ENCODE measurements at places on chromosomes 4 and X.

GRCh38 chr4:10055871-10056270, 34.6 kb upstream of the SLC2A9 start:
- no peak for DNase-seq

GRCh38 chr4:7063362-7063761, 4.5 kb downstream of the GRPEL1 start:
- no peak for DNase-seq

GRCh38 chr4:72875138-72875537, 194.4 kb downstream of the COX18 start:
- DNase-seq, result no peak

DNA sequence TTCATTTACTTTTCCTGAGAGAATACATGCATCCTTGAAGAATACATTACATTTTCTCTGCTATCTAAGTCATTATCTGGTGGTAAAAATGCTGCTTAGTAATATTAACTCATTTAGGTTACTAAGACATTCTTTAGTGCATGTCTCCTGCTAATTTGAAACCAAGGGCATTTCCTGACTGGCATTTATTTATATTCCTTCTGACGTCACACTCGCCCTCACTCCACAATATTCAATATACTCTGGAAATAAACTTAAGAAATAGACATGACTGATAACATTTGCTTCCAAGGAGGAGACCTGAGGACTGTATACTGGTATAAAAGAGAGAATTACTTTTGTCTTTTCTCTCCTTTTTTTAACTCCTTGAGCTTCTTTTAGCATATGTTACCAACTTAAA, 619.5 kb upstream of the SMIM31 start:
- no peak for DNase-seq

DNA sequence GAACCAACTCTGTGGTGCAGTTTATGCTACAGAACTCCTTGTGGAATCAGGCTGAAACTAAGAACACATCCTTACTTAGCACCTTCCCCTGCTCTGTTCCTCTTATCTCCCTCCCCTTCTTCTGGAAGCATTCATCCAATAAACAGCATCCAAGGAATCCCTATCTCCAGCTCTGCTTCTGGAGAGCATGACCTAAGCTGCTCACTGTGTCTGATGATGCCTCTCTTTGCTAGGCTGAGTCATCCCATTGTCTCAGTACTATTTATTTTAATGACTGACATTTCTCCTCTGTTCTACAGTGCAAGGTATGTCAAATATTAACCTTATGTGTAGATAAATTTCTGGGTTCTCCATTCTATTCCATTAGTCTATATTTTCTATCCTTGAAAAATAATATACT, 71.2 kb downstream of the BEND2 start:
- DNase-seq, result no peak

GRCh38 chr4:22410645-22411247, 105.1 kb downstream of the ADGRA3 start:
- no peak for DNase-seq

DNA sequence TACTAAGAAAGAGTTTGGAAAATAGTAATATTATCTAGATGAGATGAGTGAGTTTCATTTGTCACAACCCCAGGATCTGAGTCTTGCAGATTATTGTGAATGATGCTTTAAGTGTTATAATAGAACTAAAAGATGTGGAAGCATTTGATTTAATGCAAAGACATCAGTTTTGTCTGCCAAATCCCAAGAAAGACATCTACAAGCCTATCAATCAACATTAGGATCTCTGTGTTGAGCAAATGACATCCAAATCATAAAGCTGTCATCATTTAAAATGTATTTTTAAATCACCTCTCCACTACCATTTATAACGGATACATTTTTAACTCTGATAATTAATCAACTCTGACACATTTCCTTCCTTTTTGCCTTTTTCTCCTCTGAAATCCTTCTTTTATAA, 310.8 kb upstream of the SLIT2 start:
- DNase-seq, result no peak

DNA sequence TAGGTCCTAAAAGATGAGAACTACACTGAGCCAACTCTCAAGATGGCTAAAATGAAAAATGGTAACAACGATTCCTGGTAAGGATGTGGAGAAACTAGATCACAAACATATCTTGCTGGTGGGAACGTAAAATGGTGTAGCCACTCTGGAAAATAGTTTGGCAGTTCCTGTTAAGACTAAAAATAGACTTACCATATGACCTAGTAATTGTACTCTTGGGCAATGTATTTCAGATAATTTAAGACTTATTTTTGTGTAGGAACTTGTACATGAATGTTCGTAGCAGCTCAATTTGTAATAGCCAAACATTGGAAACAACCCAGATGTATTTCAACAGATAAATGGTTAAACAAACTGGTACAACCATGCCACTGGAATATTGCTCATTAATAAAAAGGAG, 106.2 kb downstream of the HDAC8 start:
- DNase-seq, result no peak

GRCh38 chrX:30713061-30713525, 59.9 kb downstream of the GK start:
- DNase-seq, result peak; percentile 18

GRCh38 chr4:157895205-157895604, 277.6 kb downstream of the GASK1B start:
- no peak for DNase-seq

DNA sequence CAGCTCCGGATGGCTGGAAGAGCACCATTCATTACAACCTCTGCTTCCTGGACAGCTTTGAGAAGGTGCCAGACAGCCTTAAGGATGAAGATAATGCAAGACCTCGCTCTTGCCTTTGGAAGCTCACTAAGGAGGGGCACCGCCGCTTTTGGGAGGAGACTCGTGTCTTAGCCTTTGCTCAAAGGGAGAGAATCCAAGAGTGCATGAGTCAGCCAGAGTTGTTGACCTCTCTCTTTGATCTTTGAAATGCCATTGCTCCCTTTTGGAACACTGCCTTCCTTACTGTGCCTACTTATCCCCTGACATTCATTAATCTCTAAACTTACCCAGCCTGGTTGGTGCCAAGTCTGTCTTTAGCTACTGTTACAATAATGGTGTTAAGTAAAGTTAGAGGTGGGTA, 1.2 kb downstream of the FOXR2 start:
- no peak for DNase-seq

GRCh38 chr4:104795264-104795939, 300.7 kb upstream of the CXXC4 start:
- DNase-seq, result no peak

DNA sequence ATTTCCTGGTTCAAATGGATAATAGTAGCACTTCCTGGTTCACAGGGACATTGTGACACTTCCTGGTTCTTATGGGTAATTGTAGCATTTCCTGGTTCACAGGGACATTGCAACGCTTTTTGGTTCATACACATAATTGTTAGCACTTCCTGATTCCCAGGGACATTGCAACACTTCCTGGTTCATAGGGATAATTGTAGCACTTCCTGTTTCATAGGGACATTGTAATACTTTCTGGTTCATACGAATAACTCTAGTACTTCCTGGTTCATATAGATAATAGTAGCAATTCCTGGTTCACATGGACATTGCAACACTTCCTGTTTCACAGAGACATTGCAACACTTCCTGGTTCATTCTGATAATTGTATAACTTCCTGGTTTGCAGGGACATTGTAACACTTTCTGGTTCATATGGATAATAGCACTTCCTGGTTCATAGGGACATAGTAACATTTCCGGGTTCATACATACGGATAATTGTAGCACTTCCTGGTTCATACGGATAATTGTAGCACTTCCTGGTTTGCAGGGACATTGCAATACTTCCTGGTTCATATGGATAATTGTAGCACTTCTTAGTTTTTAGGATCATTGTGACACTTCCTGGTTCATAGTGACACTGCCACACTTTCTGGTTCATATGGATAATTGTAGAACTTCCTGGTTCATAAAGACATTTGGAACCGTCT, 61.6 kb upstream of the CD99 start:
- peak; percentile 26 for DNase-seq

DNA sequence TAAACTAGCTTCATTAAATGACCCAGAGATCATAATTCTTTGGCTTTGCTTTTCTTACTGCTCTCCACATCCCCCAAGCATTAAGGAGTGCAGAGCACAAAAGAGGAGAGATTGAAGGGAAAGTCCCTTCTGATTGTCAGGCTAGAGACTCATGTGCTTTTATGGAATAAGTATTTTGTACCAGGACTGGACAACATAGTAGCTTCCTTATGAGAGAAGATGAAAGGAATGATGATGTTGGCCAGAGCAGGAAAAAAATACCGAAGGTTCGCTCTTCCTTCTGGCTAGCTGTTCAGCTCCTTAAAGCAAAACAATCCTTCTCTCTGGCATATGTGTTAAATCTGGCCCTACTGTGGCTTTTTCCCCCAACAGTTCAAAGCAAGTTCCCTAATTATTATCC, 53.1 kb downstream of the HOPX start:
- DNase-seq, result no peak

GRCh38 chr4:6270636-6271121, 1.0 kb downstream of the WFS1 start:
- no peak for DNase-seq

- no peak for DNase-seq
Measured at GRCh38 chrX:71095981-71096759, 519 bp downstream of the FOXO4 start.

DNA sequence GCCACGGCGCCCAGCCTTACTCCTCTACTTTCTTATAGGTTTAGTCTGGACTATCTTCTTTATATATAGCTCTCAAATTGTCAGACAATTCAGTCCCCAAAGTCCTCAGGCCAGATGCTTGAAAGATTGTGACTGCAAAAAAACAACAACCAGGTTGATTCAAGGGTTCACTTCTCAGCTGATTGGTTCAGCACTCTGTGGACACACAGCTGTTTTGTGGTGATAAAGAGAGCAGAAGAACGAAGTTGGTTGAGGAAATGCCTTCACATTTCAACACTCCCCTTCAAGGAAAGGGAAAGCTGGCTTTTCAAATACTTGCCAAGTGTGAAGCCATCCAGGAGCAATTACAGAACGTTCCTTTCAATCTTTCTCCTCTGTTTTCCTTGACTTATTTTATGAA, 166.8 kb downstream of the SHROOM3 start:
- no peak for DNase-seq

- no peak for DNase-seq
Measured at GRCh38 chr4:72971572-72971971, 97.9 kb downstream of the COX18 start.

GRCh38 chr4:22471999-22472461, 43.8 kb downstream of the ADGRA3 start:
- DNase-seq, result no peak

- peak; percentile 66 for DNase-seq
Measured at GRCh38 chrX:40153345-40154249, 55.8 kb upstream of the BCOR start.

GRCh38 chr4:163172647-163173046, 6.0 kb upstream of the NAF1 start:
- DNase-seq, result no peak

GRCh38 chr4:8729408-8730149, 137.0 kb downstream of the CPZ start:
- no peak for DNase-seq

DNA sequence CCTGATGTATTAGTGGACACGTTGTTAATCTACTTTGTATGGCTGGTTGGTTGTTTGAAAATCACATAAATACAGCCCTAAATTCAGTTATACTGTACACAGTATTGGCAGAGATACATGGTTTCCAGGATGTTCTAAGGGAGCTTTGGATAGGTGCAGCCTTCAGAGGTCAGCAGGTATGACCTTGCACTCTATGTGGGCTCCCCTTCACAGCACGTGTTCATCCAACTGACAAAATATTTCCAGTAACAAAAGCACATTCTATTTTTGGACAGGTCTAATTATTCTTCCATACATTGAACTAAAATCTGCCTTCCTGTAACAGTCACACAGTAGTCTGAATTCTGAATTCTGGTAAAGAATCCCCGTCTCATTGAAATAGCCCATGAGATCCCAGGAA, 92.8 kb upstream of the RAPGEF2 start:
- no peak for DNase-seq

DNA sequence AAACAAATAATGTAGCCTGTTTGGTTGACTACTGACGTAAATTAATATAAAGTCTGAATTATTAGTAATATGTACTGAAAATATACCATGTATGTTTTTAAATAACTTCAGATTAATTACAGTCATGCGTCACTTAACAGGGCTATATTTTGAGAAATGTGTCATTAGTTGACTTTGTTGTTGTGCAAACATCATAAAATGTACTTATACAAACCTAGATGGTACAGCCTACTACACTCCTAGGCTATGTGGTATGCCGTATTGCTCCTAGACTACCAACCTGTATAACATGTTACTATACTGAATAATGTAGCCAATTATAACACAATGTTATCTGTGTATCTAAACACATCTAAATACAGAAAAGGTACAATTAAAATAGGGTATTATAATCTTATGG, 66.6 kb downstream of the RNF150 start:
- DNase-seq, result no peak

- DNase-seq, result no peak
Measured at GRCh38 chr4:24932515-24933225, 19.8 kb upstream of the CCDC149 start.

DNA sequence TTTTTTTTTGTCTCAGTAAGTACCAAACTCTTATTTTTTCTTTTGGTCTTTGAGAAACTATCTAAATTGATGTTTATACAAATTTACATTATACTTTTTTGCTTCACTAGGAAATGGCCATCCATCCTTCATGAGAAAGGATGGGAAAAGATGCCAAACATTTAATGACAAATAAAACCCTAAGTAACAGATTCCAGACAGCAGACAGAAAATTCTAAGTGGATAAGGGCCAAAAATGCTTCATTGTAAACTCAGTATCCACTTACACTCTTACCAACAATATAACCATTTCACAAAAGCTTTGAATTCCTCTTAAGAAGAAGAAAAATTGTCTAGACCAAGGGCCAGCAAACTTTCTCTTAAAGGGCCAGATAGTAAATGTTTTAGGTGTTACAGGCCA, 3.5 kb downstream of the GUCY1B1 start:
- no peak for DNase-seq

DNA sequence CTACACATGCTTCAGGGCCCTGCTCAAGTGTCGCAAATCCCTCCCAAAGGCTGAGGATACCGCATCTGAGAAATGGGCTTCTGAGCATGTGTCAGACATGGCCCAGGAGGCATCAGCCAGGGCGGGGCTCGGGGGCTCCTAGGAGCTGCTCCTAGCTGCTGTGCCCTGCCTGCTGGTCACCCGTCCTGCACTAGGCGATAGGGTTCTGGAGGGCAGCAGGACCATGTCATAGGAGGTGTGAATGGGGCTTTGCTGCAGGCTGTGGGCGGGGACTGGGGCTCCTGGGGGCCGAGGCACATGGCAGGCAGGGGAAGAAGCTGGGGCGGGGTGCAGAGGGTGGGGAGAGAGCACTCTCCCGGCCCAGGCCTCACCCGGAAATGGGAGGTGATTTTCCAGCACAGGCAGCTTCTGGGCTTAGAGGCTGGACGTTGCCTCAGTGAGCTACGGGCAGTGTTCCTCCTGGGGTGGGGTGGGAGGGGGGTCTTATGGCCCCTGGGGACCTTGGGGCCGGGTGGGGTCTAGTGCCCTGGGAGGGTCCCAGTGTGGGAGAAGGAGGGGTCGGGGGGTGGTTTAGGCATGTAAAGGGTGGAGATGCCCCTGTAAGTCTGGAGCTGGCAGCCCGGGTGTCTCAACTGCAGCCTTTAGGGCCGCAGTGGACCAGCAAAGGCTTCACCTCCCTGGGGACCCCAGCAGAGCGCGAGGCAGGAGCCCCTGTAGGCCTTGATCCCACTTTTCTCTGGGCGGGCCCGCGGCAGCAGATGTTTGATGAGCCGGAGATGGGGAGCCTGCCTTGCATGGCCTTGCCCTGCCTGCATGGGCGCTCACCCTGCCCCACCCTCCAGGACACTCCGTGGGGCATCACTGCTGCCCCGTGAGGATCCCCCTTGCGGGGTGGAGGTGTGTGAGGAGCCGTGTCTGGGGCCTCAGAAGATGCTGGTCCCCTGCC, 98.6 kb upstream of the LRPAP1 start:
- no peak for DNase-seq

Measured in germinal center (tissue), 1 donor.